Astrocyte of the spinal cord (primary cell): ENCODE measurements at places on chromosomes 6 and 20.

DNA sequence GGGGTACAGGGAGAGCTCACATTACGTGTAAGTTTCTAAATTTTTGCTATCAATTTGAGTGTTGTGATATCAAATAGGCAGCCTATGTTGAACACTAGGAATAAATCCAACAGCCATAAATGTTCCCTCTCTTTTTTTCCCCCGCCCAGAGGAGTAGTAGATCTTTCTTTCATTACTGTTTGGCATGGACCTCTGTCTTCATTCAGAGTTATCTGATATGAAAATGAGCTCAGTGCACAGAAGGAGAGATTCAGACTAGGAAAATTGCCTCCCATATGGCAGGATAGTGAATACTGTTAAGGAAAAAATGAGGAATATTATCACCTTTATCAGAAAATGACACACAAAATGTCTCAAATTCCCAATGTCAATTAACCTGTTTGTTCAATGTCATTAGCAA lies 110.0 kb upstream of the EYS start:
- no peak for DNase-seq

DNA sequence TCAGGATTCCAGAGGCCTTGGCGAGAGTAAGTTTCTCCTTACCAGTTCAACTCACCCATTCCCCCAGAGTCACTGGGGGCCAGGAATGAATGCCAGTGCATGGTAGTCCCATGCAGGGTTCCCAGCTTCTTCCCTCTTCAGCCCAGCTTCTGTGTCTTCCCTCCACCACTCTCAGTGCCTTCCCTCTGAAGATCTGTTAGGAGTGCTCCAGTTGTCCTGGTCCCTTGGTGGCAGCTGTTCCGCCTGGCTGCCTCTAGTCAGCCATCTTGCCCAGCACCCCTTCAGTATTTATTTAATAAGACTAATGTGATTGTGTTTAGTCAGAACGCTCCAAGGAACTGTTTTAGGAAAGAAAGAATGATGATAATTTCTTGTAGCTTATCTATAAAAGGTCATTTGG lies 23.1 kb downstream of the FIG4 start:
- DNase-seq: no peak

DNA sequence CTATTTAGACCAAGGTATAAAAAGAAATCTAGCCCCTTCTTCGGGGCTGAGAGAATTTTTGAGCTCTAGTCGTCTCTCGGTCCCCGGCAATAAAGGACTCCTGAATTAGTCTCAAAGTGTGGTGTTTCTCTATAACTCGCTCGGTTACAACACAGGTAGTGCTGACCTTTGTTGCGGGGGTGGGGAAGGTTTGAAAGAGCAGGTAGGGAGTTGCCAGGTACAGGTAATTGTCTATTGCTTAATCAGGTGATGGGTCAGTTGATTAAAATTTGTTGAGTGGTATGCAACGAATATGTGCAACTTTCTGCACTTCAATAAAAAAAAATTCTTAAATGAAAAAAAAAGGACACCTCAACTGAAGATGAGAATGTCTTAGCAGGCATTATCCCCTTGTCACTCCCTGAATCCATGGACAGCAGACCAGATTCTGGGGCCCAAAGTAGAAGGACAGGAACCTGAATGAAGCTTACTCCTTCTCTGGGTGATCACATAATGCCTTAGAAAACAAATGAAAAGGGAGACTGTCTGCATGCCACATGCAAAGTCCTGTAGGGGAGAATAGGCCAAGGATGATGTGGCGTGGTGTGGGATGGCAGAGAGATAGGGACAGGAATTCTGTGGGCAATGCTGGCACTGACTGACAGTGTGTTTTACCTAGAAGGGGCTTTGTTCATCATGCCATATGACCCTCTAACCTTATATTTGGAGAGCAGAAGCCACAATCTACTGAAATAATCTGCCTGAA lies 157.6 kb upstream of the OLIG3 start:
- no peak for DNase-seq

- DNase-seq: peak; percentile 79
These were observed 8.9 kb downstream of the UTRN start for GRCh38 chr6:144294016-144294415.

GRCh38 chr6:37174515-37175331 lies 4.8 kb downstream of the PIM1 start:
- DNase-seq: no peak

GRCh38 chr6:54935739-54936138 lies 89.2 kb downstream of the FAM83B start:
- DNase-seq: peak; percentile 9

DNA sequence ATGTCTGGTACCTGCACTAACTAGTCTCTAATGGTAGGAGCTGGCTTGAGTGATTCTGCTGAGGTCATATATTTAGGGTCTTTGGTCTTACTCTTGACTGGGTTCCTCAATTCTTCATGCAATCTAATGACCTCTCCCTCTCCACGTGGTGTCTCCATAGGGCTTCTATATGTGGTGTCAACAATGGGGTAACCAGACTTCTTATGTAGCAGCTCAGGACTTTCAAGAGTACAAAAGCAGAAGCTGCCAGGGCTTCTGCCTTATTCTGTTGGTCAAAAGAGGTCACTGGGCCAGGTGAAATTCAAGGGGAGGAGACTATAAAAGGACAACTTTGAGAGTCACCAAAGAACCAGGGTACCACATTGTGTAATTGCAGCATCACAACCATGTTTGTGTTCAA lies 54.3 kb downstream of the NUS1 start:
- DNase-seq: no peak

DNA sequence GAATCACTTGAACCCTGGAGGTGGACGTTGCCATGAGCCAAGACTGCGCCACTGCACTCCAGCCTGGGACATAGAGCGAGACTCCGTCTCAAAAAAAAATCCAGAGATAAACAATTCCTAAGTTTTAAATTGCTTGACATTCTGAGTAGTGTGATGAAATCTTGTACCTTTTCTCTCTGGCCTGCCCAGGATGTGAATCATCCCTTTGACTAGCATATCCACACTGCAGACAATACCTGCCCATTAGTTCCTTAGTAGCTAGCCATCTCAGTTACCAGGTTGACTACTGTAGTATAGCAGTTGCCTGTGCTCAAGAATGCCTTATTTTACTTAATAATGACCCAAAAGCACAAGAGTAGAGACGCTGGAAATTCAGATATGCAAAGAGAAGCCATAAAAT lies 2.8 kb downstream of the ZFP57 start:
- no peak for DNase-seq

DNA sequence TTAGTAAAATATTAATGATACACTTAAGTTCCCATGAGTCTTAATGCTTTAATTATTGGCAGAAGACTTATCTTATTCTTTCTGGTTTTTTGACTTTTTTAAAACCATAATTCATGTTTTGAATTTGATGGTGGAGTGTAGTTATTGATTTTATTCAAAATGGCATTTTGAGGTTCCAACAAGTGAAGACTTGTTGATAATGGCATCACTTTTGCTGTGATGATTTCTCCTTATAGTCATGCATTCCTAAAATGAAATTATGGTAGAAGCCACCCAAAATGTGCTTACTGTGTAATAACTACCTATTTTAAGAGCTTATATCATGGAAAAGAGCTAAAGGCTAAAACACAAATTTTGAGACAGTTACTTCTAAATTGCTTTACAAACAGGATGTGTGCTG lies 2.2 kb downstream of the DOP1A start:
- no peak for DNase-seq

- no peak for DNase-seq
These were observed 20.0 kb downstream of the GINM1 start for GRCh38 chr6:149586149-149586548.

- DNase-seq: no peak
These were observed 48.9 kb upstream of the MRPS10 start for GRCh38 chr6:42266538-42266937.

DNA sequence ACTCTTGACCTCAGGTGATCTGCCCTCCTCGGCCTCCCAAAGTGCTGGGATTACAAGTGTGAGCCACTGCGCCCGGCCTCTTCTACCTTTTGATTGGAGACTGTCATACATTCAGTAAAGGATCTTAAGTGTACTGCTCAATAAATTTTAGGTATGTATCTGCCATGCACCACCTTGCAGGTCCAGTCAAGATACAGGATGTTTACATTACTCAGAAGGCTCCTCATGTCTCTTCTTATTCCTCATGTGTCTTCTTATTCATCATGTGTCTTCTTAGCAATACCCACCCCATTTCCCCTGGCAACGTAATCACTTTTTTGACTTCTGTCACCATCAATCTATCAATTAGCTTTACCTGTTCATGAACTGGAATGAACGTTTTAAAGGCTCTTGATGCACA lies 7.9 kb downstream of the MEA1 start:
- no peak for DNase-seq

DNA sequence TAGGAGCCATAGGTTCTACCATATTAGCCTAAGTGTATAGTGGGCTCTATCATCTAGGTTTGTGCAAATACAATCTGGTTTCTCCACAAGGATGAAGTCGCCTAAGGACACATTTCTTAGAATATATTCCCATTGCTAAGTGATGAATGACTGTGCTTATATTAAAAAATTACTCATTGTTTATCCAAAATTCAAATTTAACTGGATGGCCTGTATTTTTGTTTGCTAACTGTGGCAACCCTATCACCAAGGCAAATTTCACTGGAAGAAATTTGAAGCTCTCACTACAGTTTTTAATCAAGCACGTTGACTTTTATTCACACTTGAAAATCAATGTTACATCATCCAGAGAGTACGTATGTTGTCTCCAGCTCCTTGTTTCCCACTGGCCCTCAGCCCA lies 13.9 kb downstream of the GCM2 start:
- no peak for DNase-seq

GRCh38 chr20:9202420-9203080 lies 133.7 kb downstream of the PLCB4 start:
- peak; percentile 12 for DNase-seq

- no peak for DNase-seq
These were observed 232.4 kb downstream of the ZFAND3 start for GRCh38 chr6:38051819-38052434.

GRCh38 chr6:5132731-5133130 lies 47.6 kb downstream of the PPP1R3G start:
- DNase-seq: peak; percentile 82

DNA sequence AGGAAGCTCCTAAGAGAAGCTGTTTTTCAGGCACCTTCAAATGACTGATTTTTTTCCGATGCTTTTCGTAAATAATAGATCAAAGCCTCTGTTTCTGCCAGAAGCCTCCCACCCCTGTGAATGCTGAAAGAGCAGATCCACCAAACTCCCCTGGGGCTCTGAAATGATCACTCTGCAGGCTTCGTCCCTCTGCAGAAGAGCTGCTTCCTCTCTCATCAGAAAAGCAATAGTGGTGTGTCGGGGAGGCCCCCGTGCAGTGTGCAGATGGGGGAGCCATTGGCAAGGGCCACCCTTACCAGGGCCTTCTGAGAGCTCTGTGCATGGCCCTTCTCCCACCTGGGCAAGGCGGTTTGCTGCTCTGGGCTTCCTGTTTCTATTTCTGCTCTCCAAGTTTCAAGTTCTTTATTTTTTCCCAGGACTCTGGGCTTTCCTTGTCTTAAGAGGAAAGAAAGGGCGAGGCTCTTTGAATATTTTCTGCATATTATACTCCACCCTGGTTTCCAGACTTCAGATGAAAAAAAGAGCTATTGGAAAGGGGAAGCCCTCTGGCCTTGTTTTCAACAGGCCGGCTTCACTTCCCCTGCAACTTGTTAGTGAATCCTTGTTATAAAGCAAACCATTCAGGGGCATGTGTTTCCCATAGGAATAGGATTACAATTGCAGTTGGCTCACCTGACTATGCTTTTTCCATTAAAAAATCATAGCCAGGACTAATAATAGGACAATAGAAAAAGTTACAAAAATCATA lies 155.2 kb downstream of the TTLL2 start:
- DNase-seq: no peak

GRCh38 chr6:100420711-100421110 lies 44.0 kb downstream of the SIM1 start:
- DNase-seq: no peak

DNA sequence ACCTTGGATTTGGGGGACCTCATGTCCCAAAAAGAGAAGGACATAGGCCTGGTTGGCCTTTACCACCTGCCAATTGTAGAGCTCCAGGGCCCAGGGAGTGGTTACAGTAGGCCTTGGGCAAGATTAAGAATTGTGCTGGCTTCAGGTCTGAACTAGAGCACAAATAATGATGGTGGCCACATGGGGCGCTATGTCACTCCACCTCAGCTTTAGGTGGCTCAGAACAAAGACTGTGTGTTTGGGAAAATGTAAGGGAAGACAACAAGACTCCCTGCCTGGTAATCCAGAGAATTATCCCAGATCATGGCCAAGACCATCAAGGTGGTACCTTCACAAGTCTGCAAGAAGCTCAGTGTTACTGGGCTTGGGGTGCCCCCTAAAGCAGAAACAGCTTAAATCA lies 224.9 kb upstream of the OPRM1 start:
- DNase-seq: no peak

DNA sequence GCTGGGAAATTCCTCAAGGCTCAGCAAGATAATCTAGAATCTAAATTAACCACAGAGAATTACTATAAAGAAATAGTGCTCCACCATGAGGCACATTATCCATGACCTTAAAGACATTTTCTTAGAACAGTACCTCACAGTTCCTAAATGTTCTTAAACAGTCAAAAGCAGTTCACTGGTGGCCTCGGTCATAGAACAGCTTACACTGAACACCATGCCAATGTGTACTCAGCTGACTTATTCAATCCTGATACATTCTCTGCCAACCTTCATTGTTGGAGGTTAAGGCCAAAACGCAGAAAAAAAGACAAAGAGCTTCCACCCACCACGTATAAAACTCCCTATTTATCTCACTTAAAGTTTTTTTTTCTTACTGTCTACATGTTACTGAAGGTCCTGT lies 21.8 kb upstream of the TMEM170B start:
- DNase-seq: no peak

DNA sequence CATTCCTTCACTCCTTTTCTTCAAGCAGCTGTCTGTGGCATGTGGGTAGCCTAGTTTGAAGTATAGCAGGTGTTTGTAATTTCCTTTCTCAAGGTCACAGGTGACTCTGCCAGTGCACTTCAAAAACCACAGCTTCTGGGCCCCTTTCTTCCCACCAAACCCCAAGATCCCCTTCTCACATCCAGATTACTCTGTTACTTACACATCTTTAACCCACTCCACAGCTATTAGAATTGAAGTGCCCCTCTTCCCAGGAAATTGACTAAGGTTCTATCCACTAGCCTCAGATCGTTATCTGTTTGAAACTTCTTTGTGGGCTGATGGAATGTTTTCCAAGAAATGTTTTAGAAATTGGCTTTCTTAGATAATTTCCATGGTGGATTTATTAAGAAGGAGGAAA lies 150.8 kb downstream of the AHI1 start:
- DNase-seq: peak; percentile 58

- peak; percentile 84 for DNase-seq
These were observed 93.0 kb upstream of the CEP85L start for GRCh38 chr6:118744261-118744941.

DNA sequence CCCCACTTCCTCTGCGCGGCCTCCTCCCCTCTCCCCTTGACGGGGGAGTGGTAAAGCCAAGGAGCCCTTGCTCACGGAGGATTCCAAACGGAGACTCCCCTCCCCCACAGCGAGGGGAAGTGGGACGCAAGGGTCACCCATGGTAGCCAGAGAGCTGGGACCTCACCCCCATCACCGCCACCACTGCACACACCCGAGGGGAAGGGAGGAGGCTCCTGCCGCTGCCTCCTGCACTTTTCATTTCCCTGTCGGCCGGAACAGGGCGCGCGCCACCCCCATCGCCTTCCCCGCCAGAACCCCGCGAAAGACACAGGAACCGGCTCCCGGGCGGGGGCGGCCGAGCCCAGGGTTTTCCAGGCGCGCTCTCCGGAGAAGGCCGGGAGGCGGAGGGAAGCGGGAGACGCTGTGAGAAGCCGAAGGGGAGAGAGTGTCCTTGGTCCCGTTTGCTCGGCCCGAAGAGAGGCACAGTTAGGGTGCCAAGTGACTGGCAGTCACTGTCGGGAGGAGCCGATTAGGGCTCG lies 789 bp downstream of the CCND3 start:
- peak; percentile 25 for DNase-seq
